ENCODE measurements at places on chromosomes 6 and 20.
A peak's percentile ranks its signal among the peaks of the same experiment; 100 is the strongest.

DNA sequence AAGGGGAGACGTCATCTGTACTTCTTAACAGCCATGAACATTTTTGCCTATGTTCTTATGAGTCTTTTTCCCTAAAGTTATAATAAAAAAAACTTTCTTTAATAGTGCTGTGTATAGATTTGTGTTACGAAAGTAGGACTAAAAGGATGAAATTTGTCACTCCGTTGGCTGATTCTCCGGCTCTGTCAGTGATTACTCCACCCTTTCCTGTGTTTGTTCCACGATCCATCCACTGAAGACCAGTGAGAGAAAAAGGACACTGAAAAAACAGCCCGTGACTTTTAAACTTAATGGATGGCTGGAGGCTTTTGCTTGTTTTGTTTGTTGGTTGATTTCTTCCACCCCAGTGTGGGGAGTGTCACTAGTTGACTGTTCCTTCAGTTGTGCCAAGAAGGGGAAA, 232.0 kb upstream of the NOX3 start:
- DNase-seq: no peak

GRCh38 chr6:44390158-44390683, 2.7 kb downstream of the CDC5L start:
- no peak for DNase-seq

DNA sequence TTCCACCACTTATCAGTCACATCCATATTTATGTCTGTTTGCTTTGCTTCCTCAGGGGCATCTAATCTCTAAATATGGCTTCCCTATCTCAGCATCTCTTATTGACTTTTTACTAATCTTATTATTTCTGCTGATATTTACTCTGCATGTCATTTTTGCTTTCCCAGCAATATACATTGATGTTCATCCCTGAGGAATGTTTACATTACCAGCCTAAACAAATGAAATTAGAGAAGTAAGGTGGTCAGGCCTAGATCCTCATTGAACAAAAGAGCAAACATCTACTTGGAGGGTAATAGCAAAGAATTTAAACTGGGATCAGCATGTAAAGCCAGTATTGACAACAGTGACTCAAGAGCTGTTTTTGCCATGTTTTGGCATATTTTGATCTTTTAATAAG, 546.4 kb downstream of the MMUT start:
- DNase-seq: no peak

- no peak for DNase-seq
These were observed 36.7 kb upstream of the TMEM14A start for GRCh38 chr6:52634211-52634610.

GRCh38 chr6:168414336-168415097, 26.5 kb upstream of the SMOC2 start:
- DNase-seq: no peak

- DNase-seq: peak; percentile 55
These were observed 14.9 kb upstream of the PPARD start for GRCh38 chr6:35327349-35328027.

- DNase-seq: no peak
These were observed 9.9 kb downstream of the SYCP2 start for GRCh38 chr20:59923514-59923913.

DNA sequence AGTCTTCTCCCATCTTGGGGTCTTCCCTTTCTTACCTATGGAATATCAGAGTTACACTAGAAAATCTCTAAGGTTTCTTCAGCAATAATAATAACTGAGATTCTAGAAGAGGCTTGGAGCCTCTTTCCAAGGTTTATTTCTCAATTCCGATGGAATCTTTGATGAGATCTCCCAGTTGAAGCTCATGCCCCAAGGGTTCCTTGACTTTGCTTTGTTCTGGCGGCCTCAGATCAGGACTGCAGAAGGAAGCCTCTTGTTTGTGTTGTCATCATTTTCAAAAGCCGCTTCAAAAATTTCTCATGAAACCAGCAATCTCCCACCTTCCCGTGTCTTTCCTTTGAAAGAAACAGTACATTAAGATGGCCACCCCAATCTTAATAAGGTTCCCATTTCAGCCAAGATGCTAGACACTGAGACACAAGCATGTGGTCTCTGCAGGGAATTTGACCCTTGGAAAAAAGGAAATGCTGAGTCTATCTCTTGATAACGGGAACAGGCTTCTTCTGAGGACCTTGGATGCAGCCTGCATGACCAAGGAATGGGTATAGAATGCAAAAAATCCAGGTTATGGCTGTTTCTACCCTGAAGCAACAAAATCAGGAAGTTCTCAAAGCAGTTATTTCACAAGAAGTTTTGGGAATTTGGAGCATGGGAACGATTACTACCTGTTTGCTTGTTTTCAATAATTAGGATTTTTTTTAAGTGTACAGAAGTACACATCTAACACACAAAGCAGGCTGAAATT, 141.6 kb downstream of the CD24 start:
- DNase-seq: no peak

- DNase-seq: no peak
These were observed 390.2 kb downstream of the LAMA2 start for GRCh38 chr6:129273161-129273560.
